Activated CD8-positive, alpha-beta memory T cell treated with anti-CD3 and anti-CD28 coated beads for 1 hour (primary cell): ENCODE measurements at places on chromosomes 12 and 14.

GRCh38 chr14:76377735-76378074 lies 1.8 kb downstream of the ESRRB start:
- DNase-seq = no peak

GRCh38 chr14:54650959-54651351 lies 84.0 kb downstream of the SAMD4A start:
- no peak for DNase-seq

- no peak for DNase-seq
Measured at GRCh38 chr12:71764587-71765321, 10.1 kb downstream of the RAB21 start.

GRCh38 chr12:56334490-56334793 lies 642 bp upstream of the PAN2 start:
- DNase-seq = no peak

DNA sequence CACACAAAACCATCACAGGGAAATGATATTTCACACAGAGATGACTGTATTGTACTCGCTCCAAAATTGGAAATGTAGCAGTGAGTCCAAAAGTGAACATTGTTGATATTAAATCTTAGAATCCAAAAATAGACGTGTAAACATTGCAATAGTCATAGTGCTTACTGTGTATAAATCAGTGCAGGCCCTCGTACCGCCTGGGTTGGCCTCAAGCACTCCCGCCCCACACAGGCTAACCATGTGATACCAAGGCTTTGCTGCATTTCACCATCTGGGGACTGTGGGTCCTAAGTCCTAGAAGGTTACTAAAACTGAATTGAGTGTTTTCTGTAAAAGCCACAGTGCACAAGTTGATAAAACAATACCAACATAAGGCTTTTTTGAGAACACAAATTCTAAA lies 107.3 kb downstream of the PPP2R5E start:
- DNase-seq = no peak

GRCh38 chr12:30012816-30013450 lies 229.2 kb upstream of the TMTC1 start:
- no peak for DNase-seq

DNA sequence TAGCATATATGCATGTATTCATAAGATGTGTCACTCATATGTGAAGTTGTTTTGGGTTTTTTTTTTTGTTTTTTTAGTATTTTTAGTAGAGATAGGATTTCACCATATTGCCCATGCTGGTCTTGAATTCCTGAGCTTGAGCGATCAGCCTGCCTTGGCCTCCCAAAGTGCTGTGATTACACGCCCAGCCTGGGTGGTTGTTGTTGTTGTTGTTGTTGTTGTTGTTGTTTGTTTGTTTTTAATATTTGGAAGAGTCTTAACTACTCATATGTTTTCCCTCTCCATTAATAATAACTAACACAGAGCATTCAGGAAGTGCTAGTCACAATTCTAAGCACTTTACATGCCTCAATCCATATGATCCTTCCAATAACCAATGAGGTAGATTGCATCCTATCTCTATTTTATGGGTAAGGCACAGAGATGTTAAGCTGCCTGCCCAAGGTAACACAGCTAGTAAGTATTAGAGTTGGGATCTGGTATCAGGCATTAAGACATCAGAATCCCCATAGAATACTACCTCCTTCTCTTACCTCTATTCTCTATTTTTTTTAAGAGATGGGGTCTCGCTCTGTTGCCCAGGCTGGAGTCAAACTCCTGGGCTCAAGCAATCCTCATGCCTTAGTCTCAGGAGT lies 27.6 kb downstream of the SLC25A21 start:
- no peak for DNase-seq

DNA sequence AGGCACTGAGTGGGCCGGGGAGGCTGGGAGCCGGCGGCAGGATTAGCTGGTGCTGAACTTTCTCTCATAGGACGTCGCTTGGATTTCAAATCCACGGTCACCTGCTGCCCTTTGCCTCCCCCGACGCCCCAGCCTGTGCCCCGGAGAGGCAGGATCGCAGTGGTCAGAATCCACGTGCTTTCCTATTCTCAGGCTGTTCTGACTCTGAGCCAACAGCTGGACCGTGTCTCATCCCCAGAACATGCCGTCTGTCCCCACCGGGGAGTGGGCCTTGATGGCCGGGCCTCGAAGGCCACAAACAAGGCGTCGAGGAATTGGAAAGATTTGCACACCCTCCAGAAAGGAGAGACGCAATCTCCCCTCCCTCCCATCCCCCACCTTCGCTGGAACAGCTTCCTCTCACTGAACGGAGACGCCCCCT lies 18.5 kb upstream of the MLXIP start:
- DNase-seq = no peak

- DNase-seq = no peak
Measured at GRCh38 chr14:61701946-61702345, 6.6 kb downstream of the HIF1A start.

GRCh38 chr12:122467983-122468382 lies 32.7 kb downstream of the ZCCHC8 start:
- no peak for DNase-seq

DNA sequence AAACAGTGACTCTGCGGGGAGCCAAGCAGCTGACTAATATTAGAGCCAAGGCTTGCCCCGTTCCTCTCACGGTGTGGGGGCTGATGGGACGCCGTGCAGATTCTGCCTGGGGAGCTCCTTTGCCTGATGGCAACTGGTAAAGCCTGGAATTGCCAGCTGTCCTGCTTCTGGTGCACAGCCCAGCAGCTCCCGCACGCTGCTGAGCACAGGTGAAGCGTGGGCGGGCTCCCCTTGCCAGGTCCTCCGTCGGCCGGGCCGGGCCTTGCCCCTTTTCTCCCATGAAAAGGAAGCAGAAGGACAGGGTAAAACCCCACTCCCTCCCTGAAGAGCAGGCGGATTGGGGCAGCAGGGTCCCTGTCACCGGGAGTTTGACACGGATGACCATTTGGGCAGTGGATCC lies 79.0 kb downstream of the WDR20 start:
- DNase-seq = no peak

DNA sequence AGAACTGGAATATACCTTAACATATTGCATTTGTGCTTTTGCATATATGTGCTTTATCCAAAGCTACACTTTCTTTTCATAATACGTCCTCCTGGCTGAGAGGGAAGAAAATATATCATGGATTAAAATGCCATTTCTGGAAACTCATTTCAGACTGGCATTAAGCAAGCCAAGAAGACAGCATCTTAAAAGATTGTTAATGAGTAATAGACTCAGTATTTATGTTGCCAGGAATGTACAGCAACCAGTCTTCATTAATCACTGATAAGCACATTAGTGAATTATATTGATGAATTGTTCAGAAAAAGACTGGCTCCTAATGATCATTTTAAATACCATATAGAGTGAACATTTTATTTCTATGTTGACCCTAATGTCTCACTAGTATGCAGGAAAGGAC lies 134.9 kb upstream of the IFNG-AS1 start:
- DNase-seq = no peak

GRCh38 chr14:54440037-54440436 lies 1.1 kb downstream of the CNIH1 start:
- DNase-seq = no peak

DNA sequence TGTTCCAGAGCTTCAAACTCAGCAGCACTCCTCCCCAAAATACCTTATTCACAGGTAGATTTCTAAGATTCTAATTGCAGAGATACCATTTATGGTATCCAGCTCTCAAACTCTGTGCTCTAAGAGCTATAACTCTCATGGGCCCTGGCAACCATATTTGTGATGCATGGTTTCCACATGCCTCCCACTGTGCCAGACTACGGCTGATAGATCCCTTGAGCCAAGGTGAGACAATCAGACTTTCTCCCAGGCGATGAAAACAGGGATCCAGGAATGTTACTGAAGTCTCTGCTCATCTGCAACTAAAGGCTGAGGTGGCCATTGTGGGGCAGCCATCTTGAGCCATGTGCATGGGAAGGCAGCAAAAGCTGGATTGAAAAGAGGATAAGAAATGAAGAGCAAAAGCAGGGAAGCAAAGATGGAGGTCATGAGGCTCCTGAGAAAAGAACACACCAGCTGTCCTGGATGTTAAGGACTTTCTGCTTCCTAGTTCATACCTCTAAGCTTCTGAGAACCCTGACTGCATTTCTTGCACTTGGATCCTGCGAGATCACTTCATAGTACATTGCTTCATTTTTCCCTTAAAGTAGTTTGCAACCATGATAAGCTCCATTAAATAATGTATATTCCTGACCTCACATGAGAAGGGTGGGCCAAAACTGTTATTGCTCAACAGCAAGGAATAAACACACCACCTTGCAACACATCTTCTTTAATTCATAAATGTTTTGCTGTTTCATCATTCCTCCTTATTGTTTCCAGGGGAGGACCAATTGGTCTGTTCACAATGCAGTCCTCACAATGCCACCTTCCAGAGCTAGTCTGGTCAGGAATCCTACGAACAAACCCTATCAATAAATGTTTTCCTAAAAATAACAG lies 5.4 kb downstream of the EGLN3 start:
- DNase-seq = no peak

GRCh38 chr12:116458492-116458891 lies 100.7 kb upstream of the MAP1LC3B2 start:
- no peak for DNase-seq

DNA sequence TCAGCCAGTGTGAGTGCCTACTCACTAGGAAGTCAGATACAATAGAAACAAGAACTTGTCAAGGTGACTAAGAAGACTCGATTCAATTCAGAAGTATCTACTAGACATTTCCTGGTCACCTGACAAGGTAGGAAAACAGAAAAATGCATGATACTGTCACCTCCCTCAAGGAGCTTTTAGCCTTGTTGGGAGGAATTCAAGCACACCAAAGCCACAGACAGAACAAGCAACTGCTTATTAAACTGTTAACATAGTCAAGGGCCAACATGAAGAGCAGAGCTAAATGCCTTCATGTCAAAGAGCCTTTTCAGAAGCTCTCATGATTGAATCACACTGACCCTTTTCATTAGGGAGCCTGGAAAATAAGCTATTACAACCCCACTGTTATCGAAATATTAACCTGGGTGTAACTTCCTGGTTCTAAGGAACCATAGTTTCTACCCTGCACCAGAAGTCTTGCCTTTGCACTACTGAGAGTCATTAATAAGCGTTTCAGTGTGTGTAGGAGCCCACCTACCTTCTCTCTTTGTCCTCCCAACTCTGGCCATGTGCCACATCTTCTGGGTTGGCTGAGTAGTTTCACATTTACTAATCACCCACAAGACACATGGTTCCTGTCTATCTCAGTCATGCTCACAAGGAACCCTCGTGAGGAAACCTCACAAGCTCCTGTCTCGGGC lies 31.0 kb upstream of the LGALS3 start:
- no peak for DNase-seq

DNA sequence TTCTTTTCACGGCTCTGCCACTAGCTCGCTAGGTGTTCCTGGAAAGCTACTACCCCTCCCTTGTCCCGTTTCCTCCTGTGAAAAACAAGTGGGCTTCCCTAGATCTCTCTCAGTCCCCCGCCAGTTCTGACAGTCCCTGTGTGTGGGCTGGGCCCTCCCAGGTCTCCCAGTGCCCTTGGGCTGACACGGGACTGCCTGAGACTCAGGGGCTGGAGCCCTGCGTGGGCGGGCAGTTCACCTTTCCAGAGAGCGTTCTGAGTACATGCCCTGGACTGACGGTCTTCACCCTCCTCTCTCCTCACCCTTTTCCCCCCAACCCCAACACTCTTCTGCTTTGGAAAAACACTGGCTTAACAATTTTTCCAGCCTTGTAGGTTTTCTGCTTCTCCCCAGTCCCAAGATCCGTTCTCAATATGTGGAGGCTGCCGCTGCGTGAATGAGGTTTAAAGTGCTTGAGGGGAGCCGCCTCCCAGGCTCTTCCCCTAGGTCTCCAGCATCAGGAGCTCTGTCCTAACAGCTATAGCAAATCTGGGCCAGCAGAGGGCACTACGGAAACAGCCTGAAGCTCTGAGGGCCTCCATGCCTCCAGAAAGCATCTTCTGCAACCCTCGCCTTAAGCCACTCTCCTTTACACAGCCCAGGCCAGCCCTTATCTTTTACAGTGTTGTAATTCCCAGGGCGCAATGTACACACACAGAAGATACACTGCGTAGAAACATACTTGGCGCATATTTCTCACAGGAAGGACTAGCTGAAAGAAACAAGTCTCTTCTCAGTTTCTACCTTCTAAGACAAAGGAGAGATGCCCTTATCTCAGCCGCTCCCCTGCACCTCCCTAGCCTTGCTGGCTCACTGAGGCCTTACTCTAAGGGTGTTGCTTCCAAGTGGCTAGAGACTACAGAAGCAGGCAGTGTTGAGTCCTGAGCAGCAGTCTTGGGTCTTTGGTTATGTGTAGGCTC lies 10.4 kb upstream of the DCD start:
- DNase-seq = no peak

- no peak for DNase-seq
Measured at GRCh38 chr12:38775457-38775856, 129.9 kb downstream of the CPNE8 start.

- no peak for DNase-seq
Measured at GRCh38 chr14:53285821-53286220, 132.7 kb upstream of the DDHD1 start.

- no peak for DNase-seq
Measured at GRCh38 chr14:72617391-72618031, 276.4 kb downstream of the DPF3 start.

DNA sequence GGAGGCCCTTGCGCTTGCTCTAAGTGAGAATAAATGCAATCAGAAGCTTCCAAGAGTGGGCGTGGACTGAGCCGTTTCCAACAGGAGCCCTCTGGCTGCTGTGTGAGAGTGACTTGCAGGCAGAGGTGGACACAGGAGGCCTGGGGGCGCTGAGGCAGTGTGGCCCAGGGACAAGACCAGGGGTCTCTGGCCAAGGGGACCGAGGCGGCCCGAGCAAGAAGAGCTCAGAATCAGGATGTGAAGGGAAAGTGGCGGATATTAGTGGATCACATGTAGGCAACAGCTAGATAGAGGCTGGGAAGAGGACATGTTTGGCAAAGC lies 8.6 kb downstream of the RIMBP2 start:
- DNase-seq = no peak

DNA sequence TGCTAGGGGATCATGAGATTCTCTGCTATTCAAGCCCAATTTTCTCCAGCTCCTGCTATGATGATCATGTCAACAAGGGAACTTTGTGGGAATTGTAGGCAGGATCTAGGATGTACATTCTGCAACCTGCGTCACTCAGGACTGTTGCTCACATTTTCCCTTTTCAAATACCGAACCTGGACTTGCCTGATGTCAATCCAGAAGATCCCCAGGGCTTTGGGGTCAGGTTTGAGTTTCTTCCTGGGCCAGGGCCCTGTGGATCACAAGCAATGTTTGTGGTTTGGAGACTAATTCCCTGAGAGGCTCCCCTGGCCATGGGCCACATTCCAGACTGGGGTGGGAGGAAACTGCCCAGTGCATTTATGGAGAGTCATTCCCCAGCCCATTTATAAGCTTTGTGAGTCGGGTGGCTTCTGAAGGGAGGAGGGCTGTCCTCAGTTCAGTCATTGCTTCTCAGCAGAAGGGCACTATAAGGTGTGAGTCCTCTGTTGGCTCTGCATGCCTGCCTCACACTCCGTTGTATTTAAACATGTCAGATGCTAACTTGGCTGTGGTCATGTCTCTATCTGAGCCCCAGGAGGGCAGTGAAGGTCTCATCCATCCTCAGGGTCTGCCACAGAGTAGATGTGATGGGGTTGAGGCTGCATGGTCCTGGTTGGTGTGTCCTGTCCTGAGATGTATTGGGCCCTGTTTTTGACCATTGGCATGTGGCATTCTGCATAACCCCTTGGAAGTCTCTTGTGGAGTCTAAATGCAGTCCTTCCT lies 6.5 kb downstream of the KRT86 start:
- no peak for DNase-seq

- DNase-seq = no peak
Measured at GRCh38 chr14:99878563-99878962, 85.3 kb downstream of the EML1 start.
